ENCODE measurements at places on chromosomes 11 and 22. TPM values are rescaled to one million over a fixed set of nuclear protein-coding genes. Genes with fewer than 3 reads are reported as not detected.

GRCh38 chr11:69497221-69497787 lies 15.8 kb downstream of the LINC01488 start:
- H3K36me3 ChIP-seq, result no peaks in the 10 kb centered on the region
- H3K4me1 ChIP-seq, result no peaks in the 10 kb centered on the region
- H3K4me3 ChIP-seq, result no peak overlapping the region
- no peak overlapping the region for H3K27ac ChIP-seq
- H3K27me3 ChIP-seq, result peaks cover 2% of the 10 kb centered on the region

GRCh38 chr22:21652010-21652546 lies 10.0 kb downstream of the SDF2L1 start:
- H3K4me3 ChIP-seq, result peak overlapping the region; percentile 88
- peak overlapping the region; percentile 80 for H3K27ac ChIP-seq
- H3K4me1 ChIP-seq, result peaks cover 34% of the 10 kb centered on the region
- peaks cover 8% of the 10 kb centered on the region for H3K36me3 ChIP-seq
- peak; percentile 88 for DNase-seq

- no peak overlapping the region for H3K27ac ChIP-seq
- no peaks in the 10 kb centered on the region for H3K27me3 ChIP-seq
- H3K36me3 ChIP-seq, result no peaks in the 10 kb centered on the region
- no peaks in the 10 kb centered on the region for H3K4me1 ChIP-seq
- no peak for DNase-seq
- no peak overlapping the region for H3K4me3 ChIP-seq
These were observed 51.9 kb upstream of the ARHGAP42 start for GRCh38 chr11:100635194-100635593.

- H3K4me1 ChIP-seq, result peaks cover 5% of the 10 kb centered on the region
- H3K27ac ChIP-seq, result no peak overlapping the region
- peaks cover 47% of the 10 kb centered on the region for H3K27me3 ChIP-seq
- H3K4me3 ChIP-seq, result no peak overlapping the region
- no peak for DNase-seq
These were observed 432 bp upstream of the GP1BB start for GRCh38 chr22:19722982-19723231.

GRCh38 chr22:19868333-19868732 lies 13.7 kb upstream of the GNB1L start:
- H3K36me3 ChIP-seq, result no peaks in the 10 kb centered on the region
- no peak for DNase-seq
- peaks cover 9% of the 10 kb centered on the region for H3K27me3 ChIP-seq
- no peaks in the 10 kb centered on the region for H3K4me1 ChIP-seq

DNA sequence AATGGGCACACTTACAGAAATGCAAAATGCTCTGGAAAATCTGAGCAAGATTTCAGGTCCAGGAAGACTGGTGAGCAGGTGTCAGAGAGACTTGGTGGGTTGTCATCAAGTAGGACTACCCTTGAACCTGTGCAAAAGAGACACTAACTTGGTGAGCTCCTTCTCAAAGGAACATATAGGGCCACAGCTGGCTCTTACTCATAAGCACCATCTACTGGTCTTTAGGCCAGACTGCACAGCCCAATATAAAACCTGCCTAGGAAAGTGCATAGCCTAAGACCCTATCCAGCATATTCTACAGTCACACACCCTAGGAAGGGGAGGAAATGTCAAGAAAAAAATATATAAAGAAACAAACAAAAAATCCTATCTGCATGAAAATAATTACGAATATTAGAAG lies 18.2 kb upstream of the OR10W1 start:
- H3K4me3 ChIP-seq, result no peak overlapping the region
- H3K27ac ChIP-seq, result no peak overlapping the region
- peaks cover 4% of the 10 kb centered on the region for H3K27me3 ChIP-seq
- H3K4me1 ChIP-seq, result no peaks in the 10 kb centered on the region

DNA sequence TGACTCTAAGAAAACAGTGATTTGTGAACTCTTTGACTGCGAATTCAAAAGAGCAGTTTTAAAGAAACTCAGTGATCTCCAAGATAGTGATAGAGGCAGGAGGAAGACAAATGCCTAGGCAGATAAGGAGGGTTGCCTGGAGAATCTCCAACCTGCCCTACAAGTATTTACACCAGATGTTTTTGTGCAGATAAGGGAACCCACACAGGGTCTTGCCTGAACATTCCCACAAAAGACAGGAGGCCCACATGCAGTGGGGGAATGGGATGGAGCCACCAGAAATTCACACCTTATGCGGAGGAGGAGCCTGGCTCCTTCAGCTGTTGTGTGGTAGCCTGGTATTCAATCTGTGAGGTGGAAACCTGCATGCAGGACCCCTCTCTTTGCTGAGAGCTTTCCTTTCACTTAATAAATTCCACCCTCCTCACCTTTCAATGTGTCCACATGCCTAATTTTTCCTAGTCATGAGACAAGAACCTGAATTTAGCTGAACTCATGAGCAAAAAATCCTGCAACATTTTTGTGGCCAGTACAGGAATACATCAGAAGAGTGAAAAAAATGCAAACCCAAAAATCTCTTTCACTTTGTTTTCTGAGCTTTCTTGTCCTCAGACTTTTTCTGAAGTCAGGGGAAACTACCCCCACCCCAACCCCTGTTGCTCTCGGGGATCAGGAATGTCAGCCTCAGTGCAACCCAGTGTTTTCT lies 8.1 kb upstream of the GLYAT start:
- H3K27me3 ChIP-seq, result peaks cover 3% of the 10 kb centered on the region
- H3K27ac ChIP-seq, result no peak overlapping the region
- no peak for DNase-seq
- no peaks in the 10 kb centered on the region for H3K36me3 ChIP-seq
- H3K4me1 ChIP-seq, result peaks cover 6% of the 10 kb centered on the region

- H3K27me3 ChIP-seq, result no peaks in the 10 kb centered on the region
- peaks cover 26% of the 10 kb centered on the region for H3K4me1 ChIP-seq
- DNase-seq, result no peak
- peaks cover 14% of the 10 kb centered on the region for H3K36me3 ChIP-seq
- H3K4me3 ChIP-seq, result no peak overlapping the region
- peak overlapping the region; percentile 38 for H3K27ac ChIP-seq
These were observed 15.6 kb downstream of the UBE2L3 start for GRCh38 chr22:21582801-21583740.

- peaks cover 90% of the 10 kb centered on the region for H3K4me1 ChIP-seq
- peak within 1 kb of the TSS; percentile 92 for H3K27ac ChIP-seq
- peak within 1 kb of the TSS; percentile 94 for H3K4me3 ChIP-seq
- DNase-seq, result peak; percentile 43
- peaks cover 25% of the 10 kb centered on the region for H3K36me3 ChIP-seq
These were observed at the start of gene SORL1-AS1 for GRCh38 chr11:121452609-121453150. Gene SORL1-AS1 (minus strand): TSS chr11:121452967.

DNA sequence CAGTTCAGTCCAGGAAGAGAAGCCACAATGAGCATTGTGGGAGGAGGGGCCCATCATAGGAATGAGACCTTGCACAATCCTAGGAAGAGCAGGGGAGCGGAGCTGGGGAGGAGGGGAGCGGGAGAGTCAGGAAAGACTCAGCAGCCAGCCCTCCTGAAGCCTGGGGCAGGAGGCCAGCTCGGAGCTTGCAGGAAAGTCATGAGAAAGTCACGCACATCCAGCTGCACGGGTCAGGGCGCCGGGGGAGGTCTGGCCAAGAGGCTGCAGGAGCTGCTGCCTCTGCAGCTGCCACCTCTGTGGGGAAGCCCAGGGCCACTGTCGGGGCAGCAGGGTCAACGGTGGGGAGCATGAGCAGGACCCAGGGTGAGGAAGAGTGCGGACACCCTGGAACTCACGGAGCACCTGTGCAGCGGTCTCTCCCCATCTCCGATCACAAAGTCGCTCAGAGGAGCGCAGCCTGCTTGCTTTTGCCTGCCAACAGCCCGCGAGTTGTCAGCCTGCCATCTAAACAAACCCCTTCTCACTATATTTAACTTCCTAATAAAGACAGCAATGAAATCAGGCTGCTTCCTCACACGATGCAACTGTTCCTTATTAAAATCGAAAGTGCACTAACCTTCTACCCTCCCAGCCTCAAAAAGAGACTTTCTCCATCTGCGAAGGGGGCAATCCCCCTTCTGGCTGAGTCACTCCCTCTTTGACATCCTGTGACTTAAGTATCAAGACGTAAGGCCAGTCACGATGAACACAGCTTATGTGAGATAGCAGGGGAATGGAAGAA lies 52.9 kb upstream of the RTL6 start:
- no peak overlapping the region for H3K4me3 ChIP-seq
- no peak for DNase-seq
- no peak overlapping the region for H3K27ac ChIP-seq
- H3K4me1 ChIP-seq, result peaks cover 4% of the 10 kb centered on the region

DNA sequence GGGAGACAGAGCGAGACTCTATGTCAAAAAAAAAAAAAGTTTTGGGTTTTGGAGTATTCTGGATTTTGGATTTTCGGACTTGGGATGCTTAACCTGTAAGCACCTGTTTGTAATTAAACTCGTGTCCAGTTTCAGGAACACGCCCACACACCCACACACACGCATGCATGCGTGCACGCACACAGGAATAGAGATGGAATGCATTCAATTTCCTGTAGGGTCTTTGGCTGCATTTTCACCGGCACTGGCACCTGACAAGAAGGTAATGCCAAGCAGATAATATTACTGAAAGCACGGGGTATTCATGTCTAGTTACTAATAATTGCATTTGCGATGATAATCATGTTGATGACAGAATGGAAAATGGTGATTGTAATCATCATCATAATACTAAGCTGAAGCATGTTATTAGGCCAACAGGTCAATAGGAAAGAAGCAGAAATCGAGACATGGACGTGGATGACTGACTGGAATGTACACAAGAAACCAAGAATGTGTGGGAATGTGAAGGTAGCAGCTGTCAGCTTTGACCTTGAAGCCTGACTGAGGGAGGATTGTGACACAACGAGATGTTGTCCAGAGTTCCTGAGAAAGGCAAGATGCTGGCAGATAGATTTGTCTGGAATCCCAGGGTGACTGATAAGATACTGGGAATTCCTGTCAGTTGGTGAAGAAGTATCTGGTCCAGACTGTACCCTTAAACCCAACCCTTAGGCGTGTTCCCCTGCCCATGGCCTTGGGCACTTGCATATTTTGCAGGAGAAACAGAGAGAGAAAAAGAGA lies 108.6 kb downstream of the SYN3 start:
- no peak for DNase-seq
- peaks cover 6% of the 10 kb centered on the region for H3K27me3 ChIP-seq
- no peak overlapping the region for H3K27ac ChIP-seq

DNA sequence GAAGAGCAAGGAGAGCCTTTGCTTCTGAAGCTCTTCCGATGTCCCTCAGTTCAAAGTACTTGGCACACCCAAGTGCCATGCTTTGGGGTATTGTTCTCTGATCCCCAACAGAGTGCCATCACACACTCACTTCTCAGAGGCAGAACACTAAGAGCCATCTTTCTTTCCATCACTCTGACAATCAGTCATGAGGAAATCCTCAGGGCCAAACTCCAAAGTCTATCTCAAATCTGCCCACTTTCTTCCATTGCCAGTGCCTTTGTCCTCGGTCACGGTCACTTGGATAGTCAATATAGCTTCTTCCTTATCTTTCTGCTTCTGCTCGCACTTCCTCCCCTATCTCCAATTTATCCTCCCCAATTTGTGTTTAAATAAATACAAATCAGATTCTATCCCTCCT lies 90.9 kb downstream of the ENTHD1 start:
- no peak for DNase-seq
- H3K27ac ChIP-seq, result no peak overlapping the region
- peaks cover 16% of the 10 kb centered on the region for H3K4me1 ChIP-seq
- H3K4me3 ChIP-seq, result no peak overlapping the region

- H3K4me1 ChIP-seq, result peaks cover 40% of the 10 kb centered on the region
- H3K27me3 ChIP-seq, result peaks cover 3% of the 10 kb centered on the region
- H3K4me3 ChIP-seq, result no peak overlapping the region
- peak overlapping the region; percentile 6 for H3K27ac ChIP-seq
These were observed 82.0 kb downstream of the SLC1A2 start for GRCh38 chr11:35337136-35337913.

The LRRC55 gene
- not detected for total RNA-seq

The NCAM1 gene
- total RNA-seq, result not detected

The ADM2 gene
- total RNA-seq, result 4.9 TPM

The SLC22A9 gene
- total RNA-seq, result not detected

The CDC42EP1 gene
- 1.5 TPM for total RNA-seq

The SCGB2A2 gene
- not detected for total RNA-seq

The RRM1 gene
- total RNA-seq, result 173 TPM

The LMO1 gene
- total RNA-seq, result not detected

The HOATZ gene
- not detected for total RNA-seq

The NRXN2 gene
- total RNA-seq, result 0.23 TPM
